ENCODE measurements at places on chromosomes 2 and 18.

- DNase-seq: no peak
Measured at GRCh38 chr2:190216829-190217228, 102.8 kb downstream of the HIBCH start.

DNA sequence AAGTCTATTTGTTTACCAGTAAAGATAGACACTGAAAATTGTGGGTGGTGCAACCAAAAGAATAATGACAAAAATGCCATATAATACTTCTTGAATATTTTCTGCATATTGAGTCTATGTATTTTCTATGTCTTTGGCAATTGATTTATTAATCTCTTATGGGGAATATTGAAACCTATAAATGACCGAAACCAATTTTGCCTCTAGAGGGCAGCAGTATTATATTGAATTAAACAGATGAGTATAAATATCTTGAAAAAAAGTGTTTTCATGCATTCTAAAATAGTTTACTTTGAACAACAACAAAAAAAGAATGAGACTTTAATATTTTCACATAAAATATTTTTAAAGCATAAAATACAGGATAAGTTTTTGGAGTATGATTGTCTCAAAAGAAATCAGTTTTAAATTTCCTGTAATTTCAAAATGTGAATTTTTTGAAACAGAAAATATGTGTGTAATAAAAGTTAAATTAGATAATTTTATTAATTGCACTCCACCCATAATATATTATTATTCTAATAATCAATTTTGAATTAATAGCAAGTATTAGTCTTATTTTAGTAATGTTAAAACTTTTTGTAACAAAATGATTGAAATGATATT, 49.9 kb upstream of the CALCRL start:
- no peak for DNase-seq

GRCh38 chr18:23049698-23050373, 85.4 kb upstream of the CABLES1 start:
- DNase-seq: no peak

GRCh38 chr2:171706152-171706803, 19.0 kb downstream of the DYNC1I2 start:
- no peak for DNase-seq

GRCh38 chr2:59027320-59027719, 786.2 kb upstream of the FANCL start:
- no peak for DNase-seq

GRCh38 chr18:36757081-36757480, 71.7 kb downstream of the TPGS2 start:
- DNase-seq: no peak

- no peak for DNase-seq
Measured at GRCh38 chr2:121955426-121955825, 200.0 kb downstream of the TSN start.

- DNase-seq: no peak
Measured at GRCh38 chr2:212520340-212520739, 18.3 kb downstream of the ERBB4 start.

DNA sequence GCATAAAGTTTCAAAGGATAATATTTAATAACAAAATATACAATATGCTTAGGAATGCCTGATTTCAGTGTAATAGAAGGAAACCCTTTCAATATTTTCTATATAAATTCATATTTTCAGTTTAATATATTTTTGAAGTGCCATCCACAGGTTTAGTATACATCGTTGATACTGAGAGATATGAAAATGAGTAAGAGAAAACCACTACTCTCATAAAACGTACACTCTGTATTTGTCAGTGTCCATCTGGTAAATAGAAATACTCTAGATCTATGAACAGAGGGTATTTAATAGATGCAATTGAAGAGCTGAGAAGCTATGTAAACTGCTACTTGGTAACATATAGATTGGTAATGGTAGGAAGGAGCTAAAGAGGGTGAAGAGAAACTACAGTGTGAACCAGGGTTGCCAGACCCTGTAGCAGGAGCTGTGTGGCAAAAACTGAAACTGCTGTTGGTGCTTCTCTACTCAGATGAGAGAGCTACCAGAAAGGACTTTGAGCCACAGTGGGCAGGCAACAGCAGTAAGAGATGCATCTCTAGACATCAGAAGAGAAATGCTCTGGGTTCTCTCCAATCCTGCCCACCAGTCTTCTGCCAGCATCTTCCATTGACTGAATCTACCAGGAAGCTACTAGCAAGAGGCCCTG, 187.4 kb downstream of the CCDC102B start:
- DNase-seq: no peak

Measured in caudate nucleus (tissue), 63 donors.